Activated naive CD4-positive, alpha-beta T cell treated with anti-CD3 and anti-CD28 coated beads, Interleukin-2, amount 50 U/mL, for 16 hours (primary cell): ENCODE measurements at places on chromosomes 16 and 17.

- no peak for DNase-seq
Observed at GRCh38 chr17:65601881-65602280, 40.4 kb upstream of the AXIN2 start.

GRCh38 chr17:2510559-2510958 lies 1.1 kb downstream of the METTL16 start:
- no peak for DNase-seq

- no peak for DNase-seq
Observed at GRCh38 chr17:31286587-31286986, 10.5 kb downstream of the OMG start.

DNA sequence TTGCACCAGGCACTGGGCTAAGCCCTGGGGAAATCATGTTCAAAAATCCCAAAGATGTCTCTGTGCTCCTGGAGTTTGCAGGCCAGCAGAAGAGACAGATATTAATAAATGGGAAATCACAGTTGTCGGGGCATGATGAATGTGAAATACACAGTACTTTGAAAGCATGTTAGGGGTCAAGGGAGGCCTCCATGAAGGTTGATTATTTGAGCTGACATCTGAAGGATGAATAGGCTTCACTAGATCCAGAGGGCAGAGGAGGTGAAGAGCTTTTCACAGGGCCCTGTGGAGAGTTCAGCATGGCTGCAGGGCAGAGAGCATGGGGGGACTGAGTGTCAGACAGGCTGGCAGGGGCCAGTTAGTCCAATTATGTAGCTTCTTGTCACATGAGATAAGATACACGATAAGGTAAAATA lies 2.6 kb downstream of the ANKRD40CL start:
- DNase-seq: no peak

DNA sequence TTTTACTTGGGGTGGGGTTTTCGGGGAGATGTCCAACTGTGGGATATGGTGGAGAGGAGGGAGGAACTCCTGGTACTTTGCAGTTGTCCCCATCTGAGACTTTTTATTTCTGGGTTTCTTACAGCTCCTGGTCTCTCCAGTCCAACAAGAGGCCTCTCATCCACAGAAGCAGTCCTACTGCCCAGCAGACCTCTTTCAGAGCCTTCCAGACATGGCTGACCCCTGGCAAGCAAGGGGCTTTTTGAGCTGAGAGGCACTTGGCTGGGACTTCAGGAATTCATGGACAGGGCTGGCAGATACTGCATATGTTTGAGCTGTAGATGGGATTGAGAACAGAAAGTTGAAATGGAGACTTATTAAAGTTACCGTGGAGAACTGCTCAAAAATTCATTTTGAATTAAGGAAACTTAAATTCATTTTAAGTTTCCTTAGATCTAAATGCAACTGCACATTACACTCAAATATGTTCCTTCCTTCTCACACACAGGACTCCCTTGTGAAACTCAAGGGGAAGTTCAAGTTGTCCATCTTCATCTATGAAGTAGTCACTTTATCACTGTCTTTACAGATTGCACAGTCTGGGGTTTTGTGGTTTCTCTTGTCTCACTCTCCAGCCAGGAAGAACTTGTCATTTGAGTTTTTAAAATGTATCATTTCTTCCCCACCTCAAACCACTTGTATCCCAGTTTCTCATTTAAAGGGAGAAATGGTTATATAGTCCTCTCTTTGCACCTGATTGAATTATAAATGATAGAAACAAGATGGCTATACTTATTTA lies 1.1 kb downstream of the LASP1NB start:
- DNase-seq: no peak

GRCh38 chr16:86668136-86668910 lies 90.0 kb downstream of the FOXL1 start:
- DNase-seq: no peak

GRCh38 chr16:11356573-11357331 lies 11.5 kb downstream of the RMI2 start:
- peak; percentile 54 for DNase-seq

DNA sequence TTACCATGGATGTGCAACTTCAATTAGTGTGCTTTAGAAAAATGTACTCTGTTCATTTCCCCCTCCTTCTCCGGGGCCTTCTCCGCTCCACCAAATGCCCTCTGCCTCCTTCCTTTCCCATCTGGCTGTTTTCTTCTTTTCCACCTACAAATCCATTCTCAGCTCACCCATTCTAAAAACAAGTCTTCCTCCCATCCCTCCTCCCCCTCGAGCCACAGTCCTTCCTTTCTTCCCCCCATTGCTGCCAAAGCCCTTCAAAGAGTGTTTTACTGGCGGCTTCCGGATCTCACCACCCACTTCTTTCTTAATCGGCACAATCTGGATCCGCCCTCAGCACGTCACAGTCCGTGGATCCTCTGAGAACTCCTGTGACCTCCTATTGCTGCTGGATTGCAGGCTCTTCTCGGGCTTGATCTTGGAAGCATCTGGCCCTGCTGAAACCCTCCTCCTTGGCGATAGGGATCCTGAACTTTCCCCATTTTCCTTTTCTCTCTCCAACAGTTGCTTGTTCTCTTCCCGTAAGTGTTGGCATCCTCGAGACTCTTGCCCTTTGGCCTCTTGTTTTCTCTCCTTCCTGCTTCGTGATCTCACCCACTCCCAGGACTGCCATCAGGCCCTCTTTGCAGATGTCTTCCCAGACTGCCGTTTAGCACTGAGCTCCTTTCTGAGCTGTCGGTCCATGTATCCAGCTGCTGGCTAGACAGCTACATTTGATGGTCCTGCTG lies 36.0 kb upstream of the FBXO47 start:
- peak; percentile 44 for DNase-seq

GRCh38 chr17:488993-489757 lies 136.6 kb upstream of the RPH3AL start:
- DNase-seq: no peak

DNA sequence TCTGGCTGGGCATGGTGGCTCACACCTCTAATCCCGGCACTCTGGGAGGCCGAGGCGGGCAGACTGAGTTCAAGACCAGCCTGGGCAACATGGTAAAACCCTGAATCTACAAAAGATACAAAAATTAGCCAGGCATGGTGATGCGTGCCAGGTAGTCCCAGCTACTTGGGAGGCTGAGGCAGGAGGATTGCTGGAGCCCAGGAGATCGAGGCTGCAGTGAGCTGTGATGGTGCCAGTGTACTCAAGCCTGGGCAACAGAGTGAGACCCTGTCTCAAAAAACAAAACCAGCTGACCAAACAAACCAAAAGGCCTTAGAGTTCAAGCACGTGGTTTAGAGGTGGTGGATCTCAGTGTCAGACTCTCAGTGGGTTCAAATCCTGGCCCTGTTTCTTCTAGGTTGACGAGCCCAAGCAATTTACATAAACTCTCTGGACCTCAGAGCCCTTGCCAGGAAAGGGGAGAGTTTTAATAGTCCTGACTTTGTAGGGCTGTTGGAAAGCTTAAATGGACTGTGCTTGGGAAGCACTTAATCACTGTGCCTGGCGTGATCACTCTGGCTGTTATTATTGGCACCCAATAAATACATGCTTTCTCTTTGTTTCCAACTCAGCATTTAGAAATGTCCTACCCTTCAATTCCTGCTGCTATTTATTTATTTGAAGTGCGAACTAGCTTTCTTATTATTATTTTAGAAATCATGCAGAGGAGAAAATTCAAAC lies 44.7 kb downstream of the ABCC1 start:
- DNase-seq: no peak

DNA sequence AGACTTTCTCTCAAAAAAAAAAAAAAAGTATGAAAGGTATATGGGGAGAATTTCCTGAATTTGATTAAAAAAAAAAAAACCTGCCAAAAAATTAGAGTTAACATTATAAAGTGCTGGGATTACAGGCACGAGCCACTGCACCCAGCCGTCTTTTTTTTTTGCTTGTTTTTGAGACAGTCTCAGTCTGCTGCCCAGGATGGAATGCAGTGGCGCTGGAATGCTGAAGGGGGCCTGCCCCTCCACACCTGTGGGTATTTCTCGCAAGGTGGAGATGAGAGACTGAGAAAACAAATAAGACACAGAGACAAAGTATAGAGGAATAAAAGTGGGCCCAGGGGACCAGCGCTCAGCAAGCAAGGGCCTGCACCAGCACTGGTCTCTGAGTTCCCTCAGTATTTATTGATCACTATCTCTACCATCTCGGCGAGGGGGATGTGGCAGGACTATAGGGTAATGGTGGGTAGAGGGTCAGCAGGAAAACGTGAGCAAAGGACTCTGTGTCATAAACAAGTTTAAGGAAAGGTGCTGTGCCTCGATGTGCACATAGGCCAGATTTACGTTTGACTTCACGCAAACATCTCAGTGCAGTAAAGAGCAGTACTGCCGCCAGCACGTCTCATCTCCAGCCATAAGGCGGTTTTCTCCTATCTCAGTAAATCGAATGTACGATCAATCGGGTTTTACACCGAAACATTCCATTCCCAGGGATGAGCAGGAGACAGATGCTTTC lies 117.2 kb downstream of the GOSR1 start:
- DNase-seq: no peak

DNA sequence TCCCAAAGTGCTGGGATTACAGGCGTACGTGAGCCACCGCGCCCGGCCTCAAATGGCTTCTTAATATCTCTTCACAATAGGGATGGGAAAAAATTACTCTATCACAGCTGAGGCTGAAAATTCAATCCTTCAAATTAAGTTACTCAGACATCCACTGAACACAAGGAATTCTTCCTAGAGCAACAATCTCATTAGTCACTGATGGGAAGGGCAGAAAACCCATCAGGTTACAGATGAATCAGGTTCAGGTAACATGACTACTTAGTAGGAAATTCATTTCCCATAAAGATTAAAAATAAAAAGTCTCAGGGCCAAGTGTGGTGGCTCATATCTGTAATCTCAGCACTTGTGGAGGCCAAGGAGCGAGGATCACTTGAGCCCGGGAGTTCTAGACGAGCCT lies 42.5 kb upstream of the ABR start:
- DNase-seq: no peak

DNA sequence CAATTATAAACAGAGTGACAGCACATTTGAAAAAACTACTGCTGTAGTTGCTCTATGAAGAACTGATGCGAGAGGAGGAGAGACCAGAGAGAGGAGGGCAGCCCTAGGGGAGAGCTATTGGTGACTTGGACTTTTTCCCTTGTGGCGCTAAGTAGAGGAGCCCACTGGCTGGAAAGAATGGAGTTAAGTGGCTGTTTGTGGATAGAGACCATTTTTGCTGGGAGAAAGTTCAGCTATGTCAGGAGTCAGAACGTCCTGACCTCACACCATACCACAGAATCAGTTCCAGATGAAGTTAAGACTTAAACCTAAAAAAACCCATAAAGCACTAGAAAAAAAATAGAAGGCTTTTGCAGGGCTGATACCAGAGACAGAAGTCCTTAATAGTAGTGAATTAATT lies 2.0 kb downstream of the POLR2A start:
- DNase-seq: no peak

- no peak for DNase-seq
Observed at GRCh38 chr16:62889097-62889496, 852.9 kb upstream of the CDH8 start.

- DNase-seq: no peak
Observed at GRCh38 chr16:47873434-47873833, 282.4 kb downstream of the ABCC12 start.

GRCh38 chr16:57893559-57894389 lies 77.2 kb downstream of the CNGB1 start:
- no peak for DNase-seq

GRCh38 chr16:8855051-8855786 lies 13.6 kb downstream of the CARHSP1 start:
- DNase-seq: no peak

GRCh38 chr16:51154271-51155171 lies 3.5 kb upstream of the SALL1 start:
- DNase-seq: no peak

DNA sequence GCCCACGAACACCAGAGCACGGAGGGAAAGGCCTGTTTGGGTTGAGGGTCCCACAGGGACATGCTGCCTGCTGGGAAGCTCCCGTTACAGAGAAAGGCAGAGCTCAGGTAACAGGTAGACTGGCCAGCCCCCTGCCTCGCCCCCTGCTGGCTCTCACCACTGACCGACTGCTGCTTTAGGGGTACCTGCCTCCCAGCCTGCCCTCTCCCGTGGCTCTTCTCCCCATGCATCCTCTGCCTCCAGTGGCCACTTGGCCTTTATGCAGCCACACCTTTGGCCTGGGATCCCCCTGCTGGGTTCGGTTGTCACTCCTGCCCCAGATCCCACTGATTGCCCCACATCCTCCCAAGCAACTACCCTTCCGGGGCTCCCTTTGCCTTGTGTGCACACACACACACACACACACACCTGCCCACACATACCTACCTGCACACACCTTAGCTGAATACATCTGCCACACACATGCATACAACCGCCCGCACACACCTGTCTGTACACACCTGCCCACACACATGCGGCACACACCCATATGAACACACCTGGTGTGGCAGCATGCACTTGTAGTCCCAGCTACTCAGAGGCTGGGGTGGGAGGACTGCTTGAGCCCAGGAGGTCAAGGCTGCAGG lies 7.1 kb downstream of the MCRIP1 start:
- DNase-seq: no peak

DNA sequence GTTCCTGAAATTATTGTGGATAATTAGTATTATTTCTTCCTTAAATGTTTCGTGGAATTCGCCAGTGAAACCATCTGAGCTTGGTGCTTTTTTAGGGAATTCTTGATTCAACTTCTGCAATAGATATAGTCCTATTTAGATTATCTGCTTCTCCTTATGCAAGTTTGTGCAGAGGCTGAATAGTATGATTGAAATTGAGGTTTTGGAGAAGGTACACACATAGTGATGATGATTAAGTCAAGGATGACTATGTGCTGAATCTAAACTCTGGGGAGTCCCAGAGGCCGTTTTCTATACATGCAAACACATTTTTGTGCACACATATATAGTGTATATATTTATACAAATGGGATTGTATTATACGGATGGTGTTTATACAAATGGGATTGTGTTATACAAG lies 5.2 kb upstream of the MYH4 start:
- no peak for DNase-seq

DNA sequence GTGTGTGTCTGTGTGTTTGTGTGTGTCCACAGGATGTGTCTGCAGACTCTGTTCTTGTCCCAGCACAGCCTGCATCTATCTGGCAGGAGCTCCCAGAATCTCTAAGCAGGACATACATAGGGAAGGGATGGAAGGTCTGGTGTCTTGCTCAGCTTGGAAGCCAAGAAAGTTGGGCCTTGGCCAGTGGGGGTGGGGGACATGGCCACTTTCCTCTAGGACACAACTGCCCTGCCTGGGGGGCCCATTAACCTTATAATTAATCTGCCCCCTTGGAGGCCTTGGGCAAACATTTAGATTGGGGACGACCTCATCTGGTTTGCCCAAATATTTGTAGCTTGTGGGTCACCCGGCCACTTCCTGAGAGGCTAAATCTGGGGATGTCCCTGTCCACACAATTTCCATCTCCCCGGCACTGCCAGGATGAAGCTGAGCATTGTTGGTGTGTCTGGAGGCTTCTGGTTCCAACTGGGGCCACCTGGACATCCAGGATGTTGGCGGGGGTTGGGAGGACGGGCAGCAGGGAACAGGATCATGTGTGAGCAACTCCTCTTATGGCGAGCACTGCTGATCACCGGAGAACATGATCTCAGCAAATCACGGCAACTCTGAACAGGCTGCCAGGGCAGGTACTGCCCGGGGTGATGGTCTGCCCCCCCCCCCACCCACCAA lies 17.2 kb upstream of the FOXF1 start:
- no peak for DNase-seq

GRCh38 chr17:80969030-80969673 lies 22.5 kb upstream of the CHMP6 start:
- DNase-seq: no peak

- DNase-seq: no peak
Observed at GRCh38 chr17:63344383-63344782, 101.7 kb downstream of the CYB561 start.
